Cerebellar nuclear complex (tissue), 1 donor: ENCODE measurements at places on chromosomes 13 and 19.

DNA sequence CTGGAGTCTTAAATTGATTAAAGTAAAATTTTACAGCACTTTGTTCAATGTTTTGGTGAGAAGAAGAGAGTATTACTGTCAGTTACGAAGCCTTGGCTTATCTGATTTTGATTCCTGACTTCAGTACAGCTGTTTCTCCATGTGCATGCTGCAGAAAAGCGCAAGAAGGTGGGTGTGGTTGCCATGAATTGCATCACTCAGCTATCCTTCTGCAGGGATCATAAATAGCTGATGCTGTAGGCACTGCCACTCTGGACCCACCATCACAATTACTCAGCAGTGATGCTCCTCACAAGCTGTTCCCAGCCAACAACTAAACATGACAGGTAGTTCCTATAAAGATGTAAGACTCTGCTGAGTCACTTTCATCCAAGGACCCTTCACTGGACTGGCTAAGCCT is 321.2 kb downstream of the IRS2 start:
- DNase-seq = no peak

DNA sequence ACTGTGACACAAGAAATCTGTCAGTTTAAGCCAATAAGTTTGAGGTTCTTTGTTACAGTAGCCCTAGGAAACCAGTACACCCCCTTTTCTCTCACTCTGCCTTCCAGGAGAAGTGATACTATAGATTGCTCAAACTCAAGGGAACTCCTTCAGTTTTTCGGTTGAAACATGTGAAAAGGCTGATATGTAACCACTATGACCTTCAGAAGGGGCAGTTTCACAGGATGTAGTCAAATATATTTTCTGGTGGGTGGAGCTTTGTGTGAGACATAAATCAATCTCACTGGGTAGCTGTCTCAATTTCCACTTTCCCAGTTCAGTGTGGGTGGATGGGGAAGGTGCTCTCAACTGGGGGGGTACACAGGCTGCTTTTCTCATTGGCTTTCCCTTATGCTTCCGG is 41.7 kb downstream of the HTR2A start:
- no peak for DNase-seq

DNA sequence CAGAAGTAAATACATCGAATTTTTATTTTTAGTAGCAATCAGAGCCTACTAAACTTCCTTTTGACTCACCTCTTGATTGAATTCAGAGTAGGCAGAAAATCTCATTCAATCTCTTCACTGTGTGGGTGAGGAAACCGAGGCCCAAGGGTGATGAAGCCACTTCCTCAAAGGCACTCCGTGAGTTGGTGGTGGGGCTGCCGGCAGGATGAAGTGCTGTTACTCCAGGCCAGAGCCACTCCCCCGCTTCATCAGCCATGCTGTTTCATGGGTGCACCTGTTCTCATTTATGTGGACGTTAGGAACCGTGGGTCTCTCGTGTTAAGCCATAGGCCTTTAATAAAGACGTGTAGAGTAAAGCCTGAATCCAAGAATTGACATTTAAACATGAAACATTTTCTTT is 13.2 kb downstream of the ING1 start:
- DNase-seq = no peak

DNA sequence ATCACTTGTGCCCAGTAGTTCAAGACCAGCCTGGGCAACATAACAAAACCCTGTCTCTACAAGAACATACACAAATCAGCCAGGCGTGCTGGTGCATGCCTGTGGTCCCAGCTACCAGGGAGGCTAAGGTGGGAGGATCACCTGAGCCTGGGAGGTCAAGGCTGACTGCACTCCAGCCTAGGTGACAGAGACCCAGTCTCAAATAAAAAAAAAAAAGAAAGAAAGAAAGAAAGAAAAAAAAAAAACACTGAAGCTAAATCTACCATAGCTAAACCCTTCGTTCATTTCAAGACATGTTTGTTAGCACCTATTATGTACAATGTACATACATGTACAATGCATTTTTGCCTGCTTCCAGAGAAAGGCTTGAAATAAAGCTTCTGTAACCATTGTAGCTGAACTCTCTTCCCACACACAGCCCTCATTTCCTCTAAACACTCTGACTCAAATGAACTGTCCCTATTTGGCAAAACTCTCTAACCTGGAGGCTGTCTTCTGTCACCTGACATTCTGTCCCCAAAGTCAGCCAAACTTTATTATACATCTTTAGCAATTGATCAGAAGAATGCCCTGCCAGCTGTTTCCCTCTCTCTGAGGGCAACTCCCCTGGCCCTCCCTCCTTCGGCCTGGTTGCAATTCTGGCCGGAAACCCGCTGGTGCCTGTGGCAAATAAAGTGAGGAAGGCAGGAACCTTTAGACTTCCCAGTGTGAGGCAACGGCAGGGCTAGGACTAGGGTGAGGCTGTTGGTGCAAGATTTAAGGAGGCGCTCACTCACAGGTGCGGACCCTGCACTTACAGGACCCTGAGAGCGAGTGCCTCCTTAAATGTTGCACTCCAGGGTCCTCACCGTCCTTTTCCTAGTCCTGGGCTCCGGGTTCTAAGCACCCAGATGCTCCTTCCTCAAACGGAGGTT is 1.8 kb downstream of the ETHE1 start:
- DNase-seq = no peak

- no peak for DNase-seq
These were observed 449.5 kb downstream of the KLF12 start for GRCh38 chr13:73684750-73685149.

GRCh38 chr13:87147076-87147475 is 524.1 kb upstream of the SLITRK5 start:
- no peak for DNase-seq

DNA sequence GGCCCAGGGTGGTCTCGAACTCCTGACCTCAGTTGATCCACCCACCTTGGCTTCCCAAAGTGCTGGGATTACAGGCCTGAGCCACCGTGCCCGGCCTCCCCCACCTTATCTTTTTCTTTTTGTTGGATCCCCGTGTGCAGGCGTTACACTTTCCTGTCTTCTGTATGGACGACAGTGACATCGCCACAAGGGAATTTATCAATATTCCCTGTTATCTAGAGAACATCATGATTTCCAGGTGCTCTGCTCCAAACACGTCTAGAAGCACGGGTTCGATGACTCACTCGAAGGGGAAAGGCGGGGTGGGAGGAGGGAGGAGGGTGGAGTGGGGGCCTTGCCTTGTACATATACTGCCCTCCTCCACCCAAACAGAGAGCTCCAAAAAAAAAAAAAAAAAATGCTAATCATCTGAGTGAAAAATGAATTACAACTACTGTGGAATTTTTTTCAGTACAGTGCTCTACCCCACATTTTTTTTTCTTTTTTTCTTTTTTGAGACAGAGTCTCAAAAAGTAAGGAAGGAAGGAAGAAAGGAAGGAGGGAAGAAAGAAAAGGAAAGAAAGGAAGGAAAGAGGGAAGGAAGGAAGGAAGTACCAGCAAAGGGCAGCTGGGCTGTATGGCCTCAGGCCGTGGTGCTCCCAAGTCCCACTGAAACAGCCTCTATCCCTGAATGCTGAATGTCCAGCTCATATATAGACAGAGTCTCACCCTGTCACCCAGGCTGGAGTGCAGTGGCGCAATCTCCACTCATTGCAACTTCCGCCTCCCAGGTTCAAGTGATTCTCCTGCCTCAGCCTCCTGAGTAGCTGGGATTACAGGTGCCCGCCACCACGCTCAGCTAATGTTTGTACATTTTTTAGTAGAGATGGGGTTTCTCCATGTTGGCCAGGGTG is 36.8 kb downstream of the INSR start:
- DNase-seq = no peak

DNA sequence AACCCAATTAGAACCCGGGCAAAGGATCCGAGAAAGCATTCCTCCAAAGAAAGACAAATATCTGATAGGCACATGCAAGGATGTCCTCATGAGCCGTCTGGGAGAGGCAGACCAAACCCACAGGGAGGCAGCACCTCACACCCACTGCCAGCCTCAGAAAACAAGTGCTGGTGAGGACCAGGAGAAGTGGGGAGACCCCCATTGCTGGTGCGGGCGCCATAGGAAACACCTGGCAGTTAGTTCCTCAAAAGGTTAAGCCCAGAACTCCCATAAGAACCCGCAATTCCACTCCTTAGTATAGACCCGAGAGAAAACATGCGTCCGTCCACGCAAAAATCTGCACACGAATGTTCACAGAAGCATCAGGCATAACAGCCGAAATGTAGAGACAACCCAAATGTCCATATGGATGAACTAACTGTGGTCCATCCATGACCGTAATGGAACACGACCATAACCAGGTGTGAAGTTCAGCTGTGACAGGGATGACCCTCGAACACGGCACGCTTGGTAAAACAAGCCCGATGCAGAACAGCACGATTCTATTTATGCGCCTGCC is 7.9 kb downstream of the ZNF787 start:
- DNase-seq = no peak

GRCh38 chr13:43537124-43537523 is 249.6 kb downstream of the ENOX1 start:
- DNase-seq = no peak

- DNase-seq = no peak
These were observed 3.7 kb upstream of the CSNK1A1L start for GRCh38 chr13:37109051-37109678.

GRCh38 chr13:98298599-98298998 is 121.5 kb upstream of the RNF113B start:
- DNase-seq = no peak

- no peak for DNase-seq
These were observed 4.4 kb downstream of the ZNF473 start for GRCh38 chr19:50030225-50030624.

DNA sequence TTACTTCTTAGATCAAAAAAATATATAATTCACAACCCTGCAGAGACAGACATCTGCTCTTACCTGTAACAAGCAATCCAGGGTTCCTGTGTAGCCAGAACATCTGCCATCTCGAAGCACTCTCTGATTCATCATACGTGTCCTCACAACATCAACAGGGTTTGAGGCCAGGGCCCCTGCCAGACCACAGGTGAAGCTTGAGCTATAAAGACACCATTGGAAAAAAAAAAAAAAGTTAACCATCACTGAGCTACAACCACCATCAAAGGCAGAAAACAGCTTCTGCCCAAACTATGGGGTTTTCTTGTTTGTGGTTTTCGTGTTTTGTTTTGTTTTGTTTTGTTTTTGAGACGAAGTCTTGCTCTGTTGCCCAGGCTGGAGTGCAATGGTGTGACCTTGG is 19.3 kb downstream of the SLC25A30 start:
- DNase-seq = no peak

GRCh38 chr19:16369664-16370576 is 45.3 kb downstream of the KLF2 start:
- no peak for DNase-seq

DNA sequence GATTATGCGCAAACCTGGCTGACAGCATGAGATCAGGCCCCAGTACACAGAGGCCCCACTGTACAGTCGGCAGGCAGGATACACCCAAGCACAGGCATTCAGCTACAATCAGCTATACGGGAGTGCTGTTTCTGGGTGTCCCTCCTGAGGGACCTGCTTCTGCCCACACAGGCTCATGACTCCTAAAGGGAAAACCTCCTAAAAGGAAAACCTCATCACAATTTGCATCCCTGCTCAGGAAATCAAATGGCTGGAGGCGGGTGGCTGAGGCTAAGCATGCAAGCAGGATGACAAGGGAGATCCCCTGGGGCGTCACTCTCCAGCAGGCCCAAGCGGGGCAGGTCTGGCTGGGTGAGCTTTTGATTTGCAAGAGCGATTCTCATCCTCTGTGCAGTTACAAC is 99.8 kb downstream of the CRYL1 start:
- DNase-seq = no peak

DNA sequence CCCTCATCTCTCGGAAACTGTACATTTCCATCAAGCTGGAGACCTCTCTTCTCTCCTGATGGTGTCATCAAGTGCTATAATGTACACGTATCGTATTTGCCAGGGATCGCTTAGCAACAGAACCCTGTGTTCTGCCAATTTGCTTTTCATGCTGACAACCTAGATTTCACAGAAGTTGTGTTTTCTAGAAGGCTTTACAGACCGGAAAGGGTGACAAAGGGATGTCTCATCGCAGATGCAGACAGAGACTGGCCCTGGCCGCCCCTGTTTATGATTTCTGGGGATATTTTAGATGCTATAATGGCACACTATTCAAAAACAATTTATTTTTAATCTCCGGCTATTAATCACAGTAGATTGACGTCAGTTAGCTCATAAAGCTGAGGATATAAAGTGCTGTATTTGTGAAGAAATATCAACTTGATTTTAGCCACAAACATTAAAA is 291.4 kb downstream of the IRS2 start:
- no peak for DNase-seq

DNA sequence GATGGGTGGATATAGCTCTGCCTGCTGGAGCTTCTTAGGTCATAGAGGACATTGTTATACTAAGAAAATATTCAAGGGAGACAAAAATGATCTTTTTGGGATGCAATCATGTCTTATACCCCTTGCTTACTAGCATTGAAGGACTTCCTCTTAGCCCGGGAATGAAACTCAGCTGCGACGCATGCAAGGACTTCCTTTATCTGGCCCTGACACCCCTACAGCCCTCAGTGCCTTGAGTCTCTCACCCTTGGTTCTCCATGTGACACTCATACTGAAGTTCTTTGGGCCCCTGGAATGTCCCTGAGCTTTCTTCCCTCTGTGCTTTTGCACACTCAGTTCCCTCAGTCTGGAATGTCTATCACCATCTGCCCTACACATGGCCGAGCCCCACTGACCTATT is 72.5 kb upstream of the MTIF3 start:
- no peak for DNase-seq

DNA sequence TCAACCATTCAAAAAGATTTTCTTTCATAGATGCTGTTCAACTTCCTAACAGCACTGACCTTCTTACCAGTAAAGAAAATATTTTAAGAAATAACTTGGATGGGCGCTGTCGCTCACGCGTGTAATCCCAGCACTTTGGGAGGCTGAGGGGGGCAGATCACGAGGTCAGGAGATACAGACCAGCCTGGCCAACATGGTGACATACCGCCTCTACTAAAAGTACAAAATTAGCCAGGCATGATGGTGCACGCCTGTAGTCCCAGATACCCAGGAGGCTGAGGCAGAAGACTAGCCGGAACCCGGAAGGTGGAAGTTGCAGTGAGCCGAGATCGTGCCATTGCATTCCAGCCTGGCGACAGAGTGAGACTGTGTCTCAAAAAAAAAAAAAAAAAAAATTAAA is 865.7 kb upstream of the SLC10A2 start:
- DNase-seq = no peak

DNA sequence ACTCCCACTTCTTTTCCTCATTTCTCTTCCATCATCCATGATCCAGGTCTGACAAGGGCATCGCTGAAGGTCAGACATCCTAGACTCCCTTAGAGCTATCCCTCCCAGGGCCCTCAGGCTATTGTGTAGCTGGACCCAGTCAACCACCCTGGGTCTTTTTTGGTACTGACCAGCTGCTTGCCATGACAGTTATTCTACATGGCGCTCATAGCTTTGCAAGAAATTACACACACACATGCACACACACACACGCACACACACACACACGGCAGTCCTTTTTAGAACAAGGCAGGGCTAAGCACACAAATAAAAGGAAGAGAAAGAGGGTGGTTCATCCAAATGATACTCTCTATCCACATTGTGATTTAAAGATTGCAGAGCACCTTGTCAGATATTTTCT is 18.3 kb downstream of the SIAH3 start:
- DNase-seq = no peak
